Inflammatory macrophage treated with lipopolysaccharide for 1 hour (primary cell): ENCODE measurements at places on chromosomes 1 and 21.

DNA sequence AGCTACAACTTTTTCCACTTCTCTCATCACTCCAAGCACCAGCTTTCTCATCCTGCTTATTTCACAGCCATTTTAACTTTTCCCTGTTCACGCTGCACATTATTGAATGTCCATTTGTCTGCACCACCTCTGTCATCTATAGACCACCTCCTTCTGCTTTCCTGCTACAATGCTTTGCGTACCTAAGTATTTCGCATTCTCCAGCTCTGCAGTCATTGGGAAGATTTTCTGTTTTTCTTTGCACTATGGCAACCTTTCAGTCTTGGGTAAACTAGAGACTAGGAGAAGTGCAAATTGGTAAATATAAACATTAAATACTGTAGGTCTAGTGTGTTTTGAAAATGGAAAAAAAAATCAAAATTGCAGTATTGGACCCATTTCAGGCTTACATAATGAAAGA lies 835 bp downstream of the CCDC30 start:
- no peak for DNase-seq

- DNase-seq, result no peak
These were observed 15.1 kb downstream of the INAVA start for GRCh38 chr1:200909757-200910239.

DNA sequence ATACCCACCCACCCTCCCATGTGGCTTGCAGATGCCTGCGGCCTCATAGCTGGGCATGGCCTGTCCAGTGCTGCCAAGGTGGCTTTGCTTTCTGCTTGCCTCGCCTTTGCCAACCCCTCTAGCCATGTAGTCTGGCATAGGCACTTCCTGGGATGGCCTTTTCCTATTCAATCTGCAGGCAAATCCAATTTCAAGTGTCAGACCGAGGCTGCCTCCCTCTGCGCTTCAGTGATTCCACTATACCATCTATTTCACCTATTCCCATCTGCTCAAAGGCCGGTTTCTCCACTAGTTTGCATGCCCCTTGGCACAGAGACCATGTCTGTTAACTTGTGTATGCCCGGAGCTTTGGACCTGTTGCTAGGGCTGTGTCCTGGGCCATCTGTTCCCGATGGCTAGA lies 3.8 kb upstream of the ZBTB21 start:
- DNase-seq, result no peak

GRCh38 chr1:228144193-228144992 lies 4.3 kb downstream of the GUK1 start:
- no peak for DNase-seq

- DNase-seq, result no peak
These were observed 250.9 kb downstream of the MATN1 start for GRCh38 chr1:30472526-30472925.

- no peak for DNase-seq
These were observed 2.2 kb upstream of the ACTRT2 start for GRCh38 chr1:3019007-3019515.

- DNase-seq, result no peak
These were observed 495 bp downstream of the SYNC start for GRCh38 chr1:32701951-32702598.

DNA sequence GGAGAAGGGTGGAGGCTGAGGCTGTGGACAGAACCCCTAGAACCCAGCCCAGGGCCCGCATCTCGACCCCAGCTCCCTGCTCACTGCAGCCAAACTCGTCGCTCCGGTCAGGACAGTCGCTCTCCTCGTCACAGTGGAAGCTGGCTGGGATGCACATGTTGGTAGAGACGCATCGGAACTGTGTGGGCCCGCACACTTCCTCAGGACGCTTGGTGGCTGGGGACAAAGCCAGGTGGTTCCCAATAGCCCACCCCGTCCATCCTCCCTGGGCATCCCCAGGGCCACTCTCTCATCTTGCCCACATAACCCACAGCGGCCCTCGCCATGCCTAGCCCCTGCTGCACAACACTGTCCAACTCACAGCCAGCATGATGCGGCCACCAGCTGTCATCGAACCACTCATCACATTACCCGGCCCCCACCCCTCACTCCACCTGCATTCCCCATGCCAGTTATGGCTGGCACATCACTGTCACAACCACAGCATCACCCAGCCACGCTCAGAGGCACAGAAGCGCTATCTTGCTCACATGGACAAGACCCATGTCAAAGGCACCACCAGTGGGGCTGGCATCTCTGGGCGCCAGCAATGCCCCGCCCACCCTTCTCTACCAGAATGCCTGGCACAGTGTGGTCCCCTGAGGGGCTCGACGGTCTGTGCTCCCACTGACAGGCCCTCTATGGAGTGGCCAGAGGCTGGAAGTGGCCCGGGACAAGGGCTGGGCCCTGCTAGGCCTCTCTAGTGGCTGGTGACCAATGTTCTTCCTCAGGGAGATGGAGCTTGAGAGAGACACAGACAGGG lies 51.7 kb downstream of the HSPG2 start:
- DNase-seq, result no peak

DNA sequence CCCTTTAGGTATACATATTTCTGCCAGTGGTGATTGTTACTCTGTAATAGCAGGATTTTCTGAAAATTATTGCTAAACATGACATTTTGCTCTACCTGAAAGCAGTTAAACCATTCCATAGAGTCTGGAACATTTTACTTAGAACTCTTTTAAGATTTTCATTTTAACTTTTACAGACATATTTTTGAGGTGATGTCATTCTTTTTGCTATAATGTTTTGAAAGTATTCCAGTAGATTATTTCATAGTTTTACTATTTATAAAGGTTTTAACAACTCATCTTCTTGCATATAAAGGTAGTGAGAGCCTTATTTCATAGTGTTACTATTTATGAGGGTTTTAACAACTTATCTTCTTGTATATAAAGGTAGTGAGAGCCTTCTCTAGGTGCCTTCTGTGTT lies 42.9 kb downstream of the PTBP2 start:
- DNase-seq, result no peak

- no peak for DNase-seq
These were observed 1093.2 kb downstream of the ADGRL2 start for GRCh38 chr1:82893712-82894470.

DNA sequence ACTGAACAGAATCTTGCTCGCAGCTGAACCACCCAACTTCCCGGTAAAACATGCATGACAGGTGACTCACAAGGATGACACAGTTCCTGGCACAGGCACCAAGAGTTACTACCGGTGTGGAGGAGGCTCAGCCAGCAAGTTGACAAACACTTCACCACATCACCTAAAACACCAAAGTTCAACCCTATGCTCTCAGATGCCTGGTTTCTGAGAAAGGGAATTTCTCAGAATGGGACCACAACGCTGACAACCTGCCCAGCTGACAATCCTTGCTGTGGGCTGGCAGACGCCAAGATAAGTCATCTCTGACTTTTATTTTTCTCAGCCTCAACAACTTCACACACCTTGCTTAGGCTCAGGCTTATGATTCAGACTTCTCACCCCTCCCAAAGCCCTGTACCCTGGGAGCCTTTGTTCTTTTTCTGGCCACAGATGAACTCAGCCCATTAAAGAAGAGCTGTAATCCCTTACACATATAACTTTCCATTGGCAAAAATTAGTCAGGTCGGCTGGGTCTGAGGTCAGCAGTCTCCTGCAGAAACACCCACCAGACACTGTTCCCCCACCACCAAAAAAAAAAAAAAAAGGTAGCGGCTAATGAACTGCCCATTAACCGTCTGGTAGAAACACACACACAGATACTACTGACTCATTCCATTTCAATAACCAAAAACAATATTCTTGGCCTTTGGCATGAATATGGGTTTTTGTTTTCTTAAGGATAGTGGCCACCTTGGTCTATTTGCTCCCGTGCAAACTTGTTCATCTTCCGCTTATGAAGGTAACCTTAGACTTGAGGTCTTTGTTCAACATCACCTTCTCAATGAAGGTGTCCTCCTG lies 10.8 kb upstream of the TIAM1 start:
- no peak for DNase-seq

GRCh38 chr21:16312321-16312720 lies 582.5 kb downstream of the USP25 start:
- DNase-seq, result no peak

GRCh38 chr1:112143871-112144441 lies 154.5 kb upstream of the KCND3 start:
- DNase-seq, result no peak

GRCh38 chr1:164337394-164337793 lies 221.6 kb upstream of the PBX1 start:
- no peak for DNase-seq

- no peak for DNase-seq
These were observed 25.0 kb downstream of the WNT4 start for GRCh38 chr1:22117851-22118250.

DNA sequence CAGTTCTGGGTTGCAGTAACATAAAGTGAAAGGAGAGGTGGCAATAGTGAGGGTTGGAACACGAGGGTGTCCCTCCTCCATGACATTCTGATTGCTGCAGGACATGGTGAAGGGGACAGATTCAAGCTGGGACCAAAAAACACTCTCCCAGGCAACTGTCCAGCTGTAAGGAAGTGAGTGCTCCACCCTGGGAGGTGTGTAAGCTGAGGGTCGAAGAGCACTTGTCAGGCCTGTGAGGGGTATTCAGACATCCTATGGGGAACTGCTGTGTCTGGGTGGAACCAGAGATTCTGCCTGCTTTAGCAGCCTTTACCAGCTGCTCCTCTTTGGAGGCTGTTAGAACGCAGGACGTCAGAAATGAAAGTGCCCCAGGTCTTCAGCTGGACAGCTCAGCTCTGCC lies 212.1 kb downstream of the TRABD2B start:
- no peak for DNase-seq

DNA sequence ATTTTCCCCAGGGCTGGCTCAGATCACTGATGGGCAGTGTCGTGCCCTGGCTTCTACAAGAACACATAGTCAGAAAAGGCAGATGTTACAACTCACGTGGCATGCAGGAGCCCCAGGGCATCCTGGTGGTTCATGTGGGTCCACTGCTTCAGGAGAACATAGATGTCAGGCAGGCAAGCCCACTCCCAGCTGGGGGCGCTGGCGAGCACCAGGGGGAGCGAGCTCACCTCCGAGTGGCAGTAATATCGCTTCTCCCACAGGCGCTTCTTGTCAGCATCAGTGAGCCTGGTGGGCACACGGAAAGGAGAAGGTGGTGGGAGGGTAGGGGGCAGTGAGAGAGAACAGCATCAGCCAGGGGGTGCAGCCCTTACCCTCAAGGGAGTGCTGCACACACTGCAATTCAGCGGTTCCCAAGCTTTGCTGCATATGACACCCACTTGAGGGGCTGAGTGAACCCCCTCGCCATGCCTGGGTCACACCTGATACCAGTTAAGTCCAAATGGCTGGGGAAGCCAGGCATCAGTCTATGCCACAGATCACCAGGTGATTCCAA lies 34.3 kb upstream of the PPP1R15B start:
- DNase-seq, result peak; percentile 24

- peak; percentile 71 for DNase-seq
These were observed at the start of gene CCDC18 for GRCh38 chr1:93180723-93181613. Gene CCDC18, plus strand, starts transcription at chr1:93180724. Its CDS starts 2,638 bp downstream, at chr1:93183362.

GRCh38 chr1:26991310-26992116 lies 2.0 kb upstream of the TRNP1 start:
- DNase-seq, result no peak

DNA sequence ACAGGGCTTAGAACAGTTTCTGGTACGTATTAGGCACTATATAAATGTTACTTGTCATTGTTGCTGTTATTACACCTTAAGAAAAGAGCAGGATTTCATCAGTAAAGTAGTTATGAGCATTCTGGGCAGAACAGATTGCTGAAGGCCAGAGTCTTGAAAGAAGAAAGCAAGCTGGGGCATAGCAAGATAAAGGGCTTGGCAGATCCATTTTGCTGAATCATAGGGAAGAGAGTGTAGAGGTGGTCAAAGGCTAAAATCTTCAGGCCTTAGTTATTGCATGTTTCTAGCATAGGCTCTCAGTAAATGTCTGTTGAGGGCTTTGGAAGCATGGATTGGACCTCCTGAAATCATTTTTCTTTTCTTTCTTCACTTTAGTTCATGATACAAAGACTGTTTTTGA lies 67.5 kb downstream of the PLA2G4A start:
- DNase-seq, result no peak

DNA sequence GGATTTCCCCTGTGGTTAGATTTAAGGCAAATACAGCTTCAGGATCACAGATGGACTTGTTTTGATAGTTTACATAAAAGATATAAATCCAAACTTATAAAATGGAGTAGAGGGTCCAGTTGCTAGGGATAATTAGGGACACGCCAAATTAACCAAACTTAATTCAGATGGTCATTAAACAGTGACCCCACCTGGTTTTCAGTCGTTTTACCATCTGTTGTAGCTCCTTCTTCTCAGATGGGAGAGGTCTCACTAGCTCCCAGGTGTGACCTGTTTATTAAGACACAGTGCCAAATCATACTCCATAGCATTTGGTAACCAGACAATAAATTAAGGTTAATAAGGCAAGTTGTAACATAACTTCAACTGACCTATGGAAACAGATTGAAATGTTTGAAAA lies 8.1 kb upstream of the GADD45A start:
- DNase-seq, result no peak

GRCh38 chr1:221161571-221162041 lies 282.4 kb downstream of the HLX start:
- DNase-seq, result peak; percentile 66

DNA sequence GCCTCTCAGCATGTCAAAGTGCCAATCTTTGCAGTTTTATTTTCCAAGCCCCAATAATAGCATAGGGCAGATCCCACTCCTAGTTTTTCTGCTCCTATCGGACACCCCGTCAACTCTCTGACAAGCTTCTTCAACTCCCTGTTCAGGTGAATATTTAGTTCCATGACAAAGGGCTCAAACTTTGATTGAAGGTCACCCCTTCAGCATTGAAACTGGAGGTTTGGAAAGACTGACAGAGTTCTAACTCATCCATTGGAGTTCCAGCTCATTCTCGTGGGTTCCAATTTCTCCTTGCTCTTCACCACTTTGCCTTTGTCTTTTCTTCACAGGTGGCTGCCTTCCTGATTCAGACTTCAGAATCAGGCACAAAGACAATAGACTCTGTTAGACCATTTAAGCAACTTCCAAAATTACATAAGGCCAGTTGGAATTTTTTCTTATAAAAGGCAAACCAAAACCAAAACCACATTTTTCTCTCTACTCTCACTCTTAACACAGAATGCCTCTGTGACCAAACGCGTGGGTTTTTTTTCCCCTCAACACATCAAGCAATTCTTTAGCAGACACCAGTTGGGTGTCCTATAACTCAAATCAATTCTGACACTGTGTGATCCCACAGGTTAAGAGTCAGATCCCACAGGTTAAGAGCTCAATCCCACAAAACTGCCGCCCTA lies 169.3 kb upstream of the USP25 start:
- DNase-seq, result peak; percentile 19

DNA sequence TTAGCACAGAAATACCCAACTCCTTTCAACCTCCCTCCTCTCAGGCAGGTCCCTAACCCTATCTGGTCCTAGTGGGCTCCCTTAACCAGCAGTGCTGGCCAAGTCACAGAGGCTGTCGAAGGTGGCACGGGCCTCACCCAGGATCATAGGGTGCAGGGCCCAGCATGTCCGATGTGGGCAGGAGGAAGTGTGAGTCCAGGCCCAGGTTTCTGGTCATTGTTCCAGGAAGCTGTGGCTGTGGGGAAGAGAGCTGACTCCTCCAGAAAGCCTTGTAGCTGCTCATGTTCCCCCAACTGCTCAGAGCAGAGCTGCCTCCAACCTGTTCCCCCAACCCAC lies 2.4 kb downstream of the CCDC17 start:
- peak; percentile 9 for DNase-seq
